NCI-H2029 treated with DMSO at 0.1 percent for 48 hours (cell line): ENCODE measurements at places on chromosomes 4 and X.

GRCh38 chr4:161442921-161443320 lies 720.9 kb downstream of the FSTL5 start:
- no peak for DNase-seq

GRCh38 chr4:112185740-112186670 lies 40.8 kb downstream of the FAM241A start:
- no peak for DNase-seq

DNA sequence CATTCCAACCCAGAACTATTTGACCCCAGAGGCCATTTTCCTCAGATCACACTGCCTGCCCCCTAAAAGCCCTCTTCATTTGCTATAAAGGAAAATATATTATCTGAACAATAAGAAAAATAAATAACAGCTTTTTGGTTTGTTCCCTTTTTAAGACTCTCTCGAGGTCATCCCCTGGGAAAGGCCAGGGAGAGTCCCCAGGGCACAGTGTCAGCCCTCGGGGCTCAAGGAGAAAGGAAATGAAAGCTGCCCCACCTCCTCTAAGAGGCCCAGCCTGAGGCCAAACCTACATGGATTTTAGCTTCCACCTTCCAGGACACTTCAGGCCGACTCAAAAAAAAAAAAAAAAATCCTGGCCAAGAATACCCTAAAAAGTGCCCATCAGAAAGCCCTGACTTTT lies 97.6 kb downstream of the SH3KBP1 start:
- no peak for DNase-seq

- no peak for DNase-seq
Measured at GRCh38 chr4:20995610-20996009, 295.4 kb downstream of the PACRGL start.

GRCh38 chr4:140633124-140633523 lies 64.4 kb upstream of the UCP1 start:
- DNase-seq = no peak

DNA sequence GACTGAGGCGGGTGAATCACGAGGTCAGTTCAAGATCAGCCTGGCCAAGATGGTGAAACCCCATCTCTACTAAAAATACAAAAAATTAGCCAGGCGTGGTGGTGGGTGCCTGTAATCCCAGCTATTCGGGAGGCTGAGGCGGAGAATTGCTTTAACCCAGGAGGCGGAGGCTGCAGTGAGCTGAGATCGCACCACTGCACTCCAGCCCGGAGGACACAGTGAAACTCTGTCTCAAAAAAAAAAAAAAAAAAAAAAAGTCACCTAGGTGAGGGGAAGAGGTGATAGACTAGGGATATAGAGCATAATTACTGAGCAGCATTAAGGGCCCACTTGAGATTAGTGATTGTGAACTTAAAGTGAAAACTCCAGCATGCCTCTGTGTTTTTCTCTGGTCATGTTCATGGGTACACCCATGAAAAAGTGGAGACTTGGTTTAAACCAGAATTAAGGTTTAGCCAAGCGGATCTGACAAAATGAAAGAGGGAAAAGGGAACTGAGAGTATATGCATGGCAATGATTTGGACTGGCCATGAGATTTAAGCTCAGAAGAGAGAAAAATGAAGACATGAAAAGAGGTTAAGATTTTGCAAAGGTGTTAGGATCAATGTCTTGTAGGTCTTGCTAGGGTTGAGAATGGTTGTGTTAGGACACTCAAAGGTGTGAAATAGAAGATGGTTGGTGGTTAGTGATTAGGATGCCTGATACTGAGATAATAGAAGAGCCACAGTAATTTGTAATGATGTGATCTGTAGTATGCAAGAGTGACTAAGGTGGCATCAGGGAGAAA lies 105.0 kb downstream of the RAB28 start:
- DNase-seq = no peak

DNA sequence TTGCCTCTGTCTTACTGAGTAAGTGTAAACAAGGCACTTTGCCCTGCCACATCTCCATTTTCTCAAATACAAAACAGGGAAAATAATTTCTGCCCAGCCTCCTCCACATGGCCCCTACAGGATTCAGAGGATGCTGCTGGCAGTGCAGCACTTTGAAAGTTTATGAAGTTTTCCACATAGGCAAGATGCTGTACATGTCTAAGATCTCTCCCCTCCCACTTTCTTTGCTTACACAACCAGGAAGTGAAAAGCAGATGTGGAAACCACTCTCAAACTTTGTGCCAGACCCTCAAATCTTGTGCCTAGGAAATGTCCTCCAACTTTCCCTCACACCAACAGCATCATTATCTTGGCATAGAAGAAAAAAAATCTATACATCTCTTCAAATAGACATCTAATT lies 257.0 kb upstream of the LDB2 start:
- no peak for DNase-seq

DNA sequence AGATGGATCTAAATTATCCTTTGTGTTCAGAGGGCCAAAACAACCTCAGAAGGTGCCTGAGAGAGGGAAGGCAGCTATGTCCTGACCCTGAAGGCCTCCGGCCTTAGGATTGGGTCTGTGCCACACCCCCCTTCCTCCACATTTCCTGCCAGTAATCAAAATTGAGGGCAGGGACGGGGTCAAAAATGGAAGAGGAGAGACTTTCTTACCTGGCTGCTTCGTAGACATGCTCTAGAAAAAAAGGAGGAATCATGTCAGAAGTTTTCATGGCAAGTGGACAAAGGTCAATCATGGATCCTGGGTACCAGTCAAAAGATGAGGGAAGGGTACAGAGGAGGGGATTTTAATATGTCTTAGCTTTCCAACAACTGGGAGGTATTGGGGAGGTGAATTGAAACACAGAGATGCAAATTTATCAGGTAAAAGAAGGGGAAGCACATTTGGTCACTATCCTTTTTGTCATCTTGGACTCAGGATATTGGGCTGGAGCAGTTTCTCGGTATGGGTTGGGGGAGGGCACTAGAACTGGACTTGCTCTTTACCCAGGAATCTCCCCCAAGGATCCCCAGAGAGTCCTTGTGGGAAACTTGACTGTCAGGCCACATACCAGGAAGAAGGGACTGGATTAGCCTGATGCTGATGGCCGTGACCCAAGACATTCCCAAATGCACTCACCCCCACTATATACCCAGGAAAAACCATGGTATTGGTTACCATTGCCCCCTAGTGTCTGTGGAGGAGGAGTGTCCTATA lies 17.1 kb downstream of the VSIG4 start:
- no peak for DNase-seq

- DNase-seq = peak; percentile 22
Measured at GRCh38 chr4:56752985-56753384, 68.5 kb downstream of the SPINK2 start.

DNA sequence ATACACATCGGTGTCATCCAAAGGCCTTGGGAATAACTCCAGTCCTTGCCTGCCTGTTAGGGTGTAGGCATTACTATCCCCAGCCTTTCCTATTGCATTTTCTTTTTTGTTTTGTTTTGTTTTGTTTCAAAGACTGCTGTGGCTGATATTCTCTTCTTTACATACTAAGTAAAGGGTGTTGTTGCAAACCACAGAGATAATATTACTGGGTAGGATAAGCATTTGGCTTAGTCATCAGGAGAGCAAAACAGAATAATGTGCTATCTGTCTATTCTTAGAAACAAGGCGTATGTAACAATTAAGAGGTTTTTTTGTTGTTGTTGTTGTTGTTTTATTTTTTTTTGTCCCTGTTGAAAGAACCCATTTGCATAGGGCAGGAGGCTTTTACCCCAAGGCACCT lies 41.8 kb downstream of the UGT2B28 start:
- peak; percentile 50 for DNase-seq

GRCh38 chr4:94063084-94063483 lies 144.6 kb upstream of the SMARCAD1 start:
- no peak for DNase-seq

DNA sequence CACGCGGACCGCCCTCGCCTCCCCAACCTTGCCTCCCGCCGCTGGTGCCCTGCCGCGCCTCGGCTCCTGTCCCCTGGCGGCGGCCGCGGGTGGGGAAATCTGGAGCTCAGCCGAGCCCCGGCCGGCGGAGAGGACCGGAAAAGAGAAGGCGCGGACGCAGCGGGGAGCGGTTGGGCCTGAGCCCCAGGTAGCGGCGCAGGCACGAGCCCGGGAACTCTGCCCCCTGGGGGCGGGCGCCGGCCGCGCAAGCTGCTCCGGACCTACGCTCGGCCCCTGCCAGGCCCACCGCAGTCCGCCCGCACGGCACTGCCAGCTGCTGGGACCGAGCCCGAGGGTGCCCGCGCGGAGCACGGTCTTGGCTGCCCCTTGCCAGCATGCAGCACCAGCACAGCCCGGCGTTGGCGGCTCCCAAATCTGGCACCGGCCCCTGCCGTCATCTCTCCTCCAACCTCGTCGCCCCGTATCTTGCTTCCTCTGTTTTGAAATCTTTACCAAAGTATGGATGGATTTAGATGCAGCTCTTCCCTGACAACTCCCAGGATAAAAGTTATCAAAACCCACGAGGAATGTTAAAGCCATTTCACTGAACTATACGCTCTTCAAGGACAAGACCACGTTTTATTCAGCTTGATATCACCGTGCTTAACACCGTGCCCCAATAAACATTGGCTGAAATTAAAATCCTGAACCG lies at the start of gene PRSS12:
TSS of gene PRSS12 (minus strand) at position 161 of the 691 bp plus-strand sequence. CDS start 283 bp downstream, outside the sequence.
- DNase-seq = no peak
